Activated naive CD8-positive, alpha-beta T cell treated with anti-CD3 and anti-CD28 coated beads, Interleukin-2, amount 50 U/mL, for 16 hours (primary cell): ENCODE measurements at places on chromosomes 7 and 10.

DNA sequence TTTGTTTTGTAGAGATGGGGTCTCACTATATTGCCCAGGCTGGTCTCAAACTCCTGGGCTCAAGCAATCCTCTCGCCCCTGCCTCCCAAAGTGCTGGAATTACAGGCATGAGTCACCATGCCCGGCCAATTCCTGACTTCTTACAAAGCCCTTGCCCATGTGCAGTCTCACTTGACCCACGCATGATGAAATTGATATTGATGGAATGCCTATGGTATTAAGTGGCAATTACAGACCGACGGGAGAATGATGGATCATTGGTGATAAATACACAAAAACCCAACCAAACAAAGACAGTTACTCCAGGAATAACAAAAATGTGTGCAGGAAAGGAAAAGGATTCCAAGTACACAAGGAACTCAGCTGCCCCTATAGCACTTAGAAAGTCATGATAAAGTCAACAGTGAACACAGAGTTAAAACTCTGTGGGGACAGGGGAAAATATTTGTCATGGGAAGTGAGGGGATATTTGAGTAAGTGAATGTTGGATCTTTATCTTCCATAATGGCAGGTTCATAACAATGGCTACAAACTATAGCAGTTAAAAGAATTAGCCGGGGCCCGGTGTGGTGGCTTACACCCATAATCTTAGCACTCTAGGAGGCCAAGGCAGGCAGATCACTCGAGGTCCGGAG lies 21.6 kb downstream of the HIP1 start:
- DNase-seq, result no peak

DNA sequence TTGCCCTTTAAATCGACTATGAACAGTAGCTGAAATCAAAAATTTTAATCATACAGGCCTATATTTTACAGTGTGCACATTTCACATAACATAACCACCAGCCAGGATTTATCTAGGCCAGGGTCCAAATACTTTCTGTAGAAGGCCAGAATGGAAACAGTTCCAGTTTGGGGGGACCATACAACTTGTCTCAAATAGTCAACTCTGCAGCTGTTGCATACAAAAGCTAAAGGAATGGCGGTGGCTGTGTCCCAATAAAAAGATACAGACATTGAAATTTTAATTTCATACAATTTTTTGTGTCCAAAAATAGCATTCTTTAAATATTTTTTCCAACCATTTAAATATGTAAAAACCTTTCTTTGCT lies 742 bp upstream of the TYSND1 start:
- DNase-seq, result no peak

GRCh38 chr10:98901441-98902110 lies 334.1 kb downstream of the HPSE2 start:
- no peak for DNase-seq

- peak; percentile 40 for DNase-seq
These were observed 65.6 kb upstream of the PDGFA start for GRCh38 chr7:585229-585711.

DNA sequence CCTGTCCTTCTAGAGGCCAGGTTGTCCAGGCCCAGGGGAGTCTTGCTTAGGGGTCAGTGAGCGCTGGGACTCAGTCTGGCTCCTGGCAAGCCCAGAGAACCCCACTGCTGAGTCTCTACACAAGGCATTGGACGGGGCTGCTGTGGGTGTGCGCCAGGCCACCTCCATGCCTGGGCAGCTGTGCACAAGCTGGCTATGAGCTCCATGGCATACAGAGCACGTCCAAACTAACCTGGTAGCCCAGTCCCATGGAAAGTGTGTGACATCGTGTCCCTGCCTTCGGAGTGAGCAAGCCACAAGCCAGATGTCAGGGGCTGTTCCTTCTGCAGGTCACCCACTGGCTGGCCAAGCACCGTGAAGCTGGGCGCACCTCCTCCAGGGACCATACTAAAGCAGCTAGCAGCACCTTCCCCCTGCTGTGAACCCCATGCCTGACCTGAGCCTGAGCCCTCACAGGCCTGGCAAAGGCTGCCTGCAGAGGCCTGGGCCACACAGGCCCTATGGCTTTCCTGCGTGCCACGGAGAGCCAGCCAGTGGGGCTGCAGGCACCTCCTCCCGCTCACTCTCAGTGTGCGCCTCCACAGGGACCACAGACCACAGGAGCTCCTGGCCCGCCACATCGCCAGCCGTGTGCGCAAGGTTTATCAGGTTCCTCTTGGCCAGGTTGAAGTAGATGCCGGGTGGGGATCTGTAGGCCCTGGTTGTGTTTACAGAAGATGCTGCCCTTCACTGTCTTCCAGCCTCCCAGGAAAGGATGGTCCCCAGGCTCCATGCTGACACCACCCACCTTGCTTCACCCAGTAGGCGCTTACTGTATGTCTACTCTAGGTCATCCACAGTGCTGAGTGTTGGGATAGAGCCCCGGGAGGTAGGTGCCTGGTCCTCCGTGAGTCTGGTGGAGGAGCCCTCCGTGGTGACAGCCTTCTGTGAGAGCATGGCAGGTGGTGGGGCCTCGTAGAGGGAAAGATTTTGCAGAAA lies 219.7 kb downstream of the EBF3 start:
- DNase-seq, result no peak

GRCh38 chr7:45239486-45239885 lies 81.9 kb downstream of the RAMP3 start:
- no peak for DNase-seq

DNA sequence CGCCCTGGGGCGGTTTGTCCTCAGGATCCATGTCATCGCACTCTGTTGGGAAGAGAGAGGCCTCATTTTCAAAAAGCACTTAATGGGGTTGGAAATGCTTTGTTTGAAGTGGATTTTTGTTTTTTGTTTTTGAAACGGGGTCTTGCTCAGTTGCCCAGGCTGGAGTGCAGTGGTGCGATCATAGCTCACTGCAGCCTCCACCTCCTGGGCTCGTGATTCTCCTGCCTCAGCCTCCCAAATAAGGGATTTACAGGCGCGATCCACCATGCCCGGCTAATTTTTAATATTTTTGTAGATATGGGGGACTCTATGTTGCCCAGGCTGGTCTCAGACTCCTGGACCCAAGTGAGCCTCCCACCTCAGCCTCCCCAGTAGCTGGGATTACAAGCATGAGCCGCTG lies 735 bp downstream of the FKBP6 start:
- DNase-seq, result no peak

DNA sequence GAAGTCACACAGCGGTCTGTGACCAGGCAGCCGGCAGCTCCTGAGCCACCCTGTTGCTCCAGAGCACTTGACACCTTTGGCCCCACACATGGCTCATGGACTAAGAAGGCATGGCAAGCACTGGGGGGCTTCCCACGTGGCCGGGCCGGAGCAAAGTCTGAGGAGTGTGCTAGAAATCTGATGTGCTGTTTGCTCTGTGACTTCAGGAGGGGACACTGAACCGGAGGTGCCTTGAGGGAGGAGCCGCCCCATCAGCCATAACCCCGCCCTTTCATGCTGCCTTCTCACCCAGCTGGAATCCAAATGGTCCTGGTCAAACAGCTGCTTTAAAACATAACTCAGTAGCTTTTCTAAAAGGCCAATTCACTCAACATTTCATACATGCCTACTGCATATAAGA lies 33.5 kb downstream of the PROSER2 start:
- DNase-seq, result no peak
